ENCODE measurements at places on chromosomes 12 and 14.

DNA sequence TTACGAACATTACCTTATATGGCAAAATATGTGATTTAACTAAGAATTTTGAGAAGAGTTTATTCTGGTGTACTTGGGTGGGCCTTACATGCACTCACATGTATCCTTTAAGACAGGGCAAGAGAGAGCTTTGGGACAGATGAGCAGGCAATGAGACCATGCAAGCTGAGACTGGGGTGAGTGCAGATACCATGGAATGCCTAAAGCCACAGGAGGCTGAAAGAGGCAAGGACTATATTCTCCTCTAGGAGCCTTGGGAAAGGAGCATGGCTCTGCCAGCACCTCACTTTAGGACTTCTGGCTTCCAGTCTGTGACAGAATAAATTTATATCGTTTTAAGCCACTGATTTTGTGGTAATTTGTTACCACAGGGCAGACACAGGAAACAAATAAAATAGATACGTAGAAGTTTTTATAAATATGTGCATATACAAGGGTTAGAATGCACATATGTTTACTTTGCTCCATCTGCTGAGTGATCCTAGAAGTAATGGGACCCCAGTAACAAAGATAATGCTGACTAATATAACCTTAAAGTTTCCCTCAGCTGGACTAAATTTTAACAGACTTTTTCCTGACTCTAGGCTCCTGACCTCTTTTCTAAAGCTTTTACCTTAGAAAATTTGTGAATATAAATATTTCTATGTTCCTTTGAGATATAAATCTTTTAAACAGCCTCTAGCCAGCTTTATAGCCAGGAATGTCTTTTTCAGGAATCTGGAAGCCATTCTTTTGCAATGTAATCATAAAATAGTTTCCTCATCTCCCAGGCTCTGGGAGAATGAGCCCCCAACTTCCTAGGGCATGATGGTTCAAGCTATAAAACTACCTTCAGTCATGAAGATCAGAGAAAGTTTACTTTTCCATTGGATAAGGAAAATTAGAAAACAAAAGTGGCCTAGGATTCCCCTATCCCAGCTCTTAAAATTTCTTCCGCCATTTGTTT is 216.8 kb downstream of the PPFIA2 start:
- no peak for DNase-seq

DNA sequence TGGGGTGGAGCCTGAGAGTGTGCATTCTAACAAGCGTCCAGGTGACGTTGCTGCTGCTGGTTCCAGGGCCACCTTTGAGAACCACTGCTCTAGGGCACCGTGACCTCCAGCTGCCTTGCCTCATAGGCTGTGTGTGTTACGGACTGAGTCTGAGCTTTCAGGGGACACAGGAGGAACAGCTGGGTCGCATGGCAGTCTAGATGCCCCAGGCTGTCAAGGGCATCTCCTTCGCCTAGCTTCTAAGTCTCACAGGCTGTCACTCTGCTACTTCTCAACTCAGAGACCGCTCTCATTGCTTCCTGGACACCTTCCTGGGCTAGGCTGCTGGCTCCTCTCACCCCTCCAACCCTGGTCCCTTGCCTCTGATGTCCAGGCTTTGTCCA is 965 bp downstream of the KRT73 start:
- no peak for DNase-seq

- DNase-seq, result no peak
Measured at GRCh38 chr14:104968153-104968527, 10.0 kb downstream of the AHNAK2 start.

DNA sequence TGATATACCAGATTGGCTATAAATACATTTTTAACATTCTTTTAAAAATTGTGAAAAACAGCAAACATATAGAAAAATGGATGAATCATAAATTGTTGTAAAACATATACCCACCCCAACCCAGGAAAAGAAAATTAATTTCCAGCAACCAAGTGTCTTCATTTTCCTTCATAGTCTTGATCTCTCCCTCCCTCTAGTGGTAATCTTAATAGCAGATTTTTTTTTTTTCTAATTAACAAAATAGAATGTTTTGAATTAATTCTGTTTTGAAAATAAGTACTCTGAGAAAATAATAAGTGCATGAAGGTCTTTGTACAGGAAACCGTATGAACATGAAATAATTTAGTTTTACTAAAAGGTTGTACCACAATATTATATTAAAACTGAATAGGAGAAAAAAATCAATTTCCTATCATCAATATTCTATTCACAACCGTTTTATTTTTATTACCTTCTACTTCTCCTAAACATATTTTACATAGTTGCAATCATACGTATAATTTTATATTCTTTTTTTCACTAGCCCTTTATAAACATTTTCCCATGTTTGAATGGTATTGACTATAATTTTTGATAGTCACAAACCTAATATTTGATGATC is 7.0 kb downstream of the ETNK1 start:
- DNase-seq, result no peak

DNA sequence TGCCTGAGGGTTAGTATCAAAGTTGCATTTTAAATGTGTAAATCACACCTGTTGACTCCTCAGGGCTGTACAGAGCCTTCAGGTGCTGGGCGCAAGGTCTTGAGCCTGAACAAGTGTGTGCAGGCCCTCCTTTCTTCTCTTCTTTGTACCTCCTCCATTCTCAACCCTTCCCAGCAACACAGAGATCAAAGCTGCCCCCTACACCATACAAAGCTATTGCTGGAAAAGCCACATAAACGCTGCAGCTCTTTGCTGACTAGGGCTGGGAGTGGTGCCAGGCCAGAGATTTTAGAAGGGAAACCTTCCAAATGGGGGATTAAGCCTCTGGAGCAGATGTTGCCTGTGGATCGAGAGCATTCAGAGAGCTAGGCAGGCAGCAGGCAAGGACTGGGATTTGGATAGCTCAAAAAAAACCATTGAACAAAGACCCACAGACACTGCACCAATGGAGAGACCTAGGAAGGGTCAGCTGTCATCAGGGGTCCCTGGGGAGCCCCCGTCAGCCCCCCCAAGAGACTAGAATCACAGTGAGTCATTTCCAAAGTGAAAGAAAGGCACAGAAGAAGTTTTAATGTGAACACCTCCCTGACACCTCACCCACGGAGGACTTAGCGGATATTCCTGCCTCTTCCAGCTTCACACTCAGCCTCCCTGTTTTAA is 18.2 kb upstream of the SUSD6 start:
- DNase-seq, result no peak

GRCh38 chr12:129927316-129927900 is 23.6 kb upstream of the TMEM132D start:
- DNase-seq, result no peak
